Heart right ventricle (tissue), 16 donors: ENCODE measurements at places on chromosomes 5 and 9. TPM values are rescaled to one million over a fixed set of nuclear protein-coding genes. Genes with fewer than 3 reads are reported as not detected.

Gene CANX
- 659 TPM for total RNA-seq

Gene TMC1
- total RNA-seq: 0.23 TPM

GRCh38 chr5:148393390-148393741 is 9.6 kb downstream of the FBXO38 start:
- H3K4me3 ChIP-seq: no peak overlapping the region
- H3K36me3 ChIP-seq: no peaks in the 10 kb centered on the region
- H3K27me3 ChIP-seq: no peaks in the 10 kb centered on the region

- no peak overlapping the region for H3K4me3 ChIP-seq
- no peaks in the 10 kb centered on the region for H3K27me3 ChIP-seq
- H3K27ac ChIP-seq: no peak overlapping the region
- no peaks in the 10 kb centered on the region for H3K4me1 ChIP-seq
- no peak for DNase-seq
- no peaks in the 10 kb centered on the region for H3K36me3 ChIP-seq
Measured at GRCh38 chr5:156922207-156922792, 40.7 kb downstream of the TIMD4 start.

DNA sequence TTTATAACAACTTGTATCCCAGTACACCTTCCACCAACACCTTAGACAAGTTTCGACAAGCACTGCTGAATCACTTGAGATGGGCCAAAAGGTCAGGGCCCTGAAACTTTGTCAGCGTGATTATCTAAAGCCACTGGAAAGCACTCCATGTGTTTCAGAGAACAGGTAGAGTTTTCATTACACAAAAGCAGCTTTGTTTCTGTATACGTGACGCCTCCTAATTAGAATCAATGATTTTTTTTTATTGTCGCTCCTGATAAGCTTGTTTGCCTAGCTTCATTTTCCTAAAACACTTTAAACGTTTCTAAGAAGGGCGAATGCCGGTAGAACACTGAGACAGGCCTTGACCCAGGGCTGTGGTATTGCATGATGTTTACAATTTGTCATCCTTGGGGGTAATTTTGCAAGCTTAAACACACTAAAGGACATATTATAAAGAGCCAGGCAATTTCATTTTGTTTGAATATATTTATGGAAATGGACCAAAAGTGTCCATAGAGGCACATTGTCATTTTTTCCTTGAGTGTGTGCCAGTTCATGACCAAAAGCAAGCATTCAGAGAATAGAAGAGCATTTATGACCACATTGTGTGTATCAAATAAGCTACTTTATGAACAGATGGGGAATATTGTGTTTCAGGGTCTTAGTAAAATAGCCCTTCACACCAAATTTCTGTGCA is 193.6 kb downstream of the GLIS3 start:
- DNase-seq: no peak
- no peaks in the 10 kb centered on the region for H3K36me3 ChIP-seq
- peak overlapping the region; percentile 54 for H3K27ac ChIP-seq

DNA sequence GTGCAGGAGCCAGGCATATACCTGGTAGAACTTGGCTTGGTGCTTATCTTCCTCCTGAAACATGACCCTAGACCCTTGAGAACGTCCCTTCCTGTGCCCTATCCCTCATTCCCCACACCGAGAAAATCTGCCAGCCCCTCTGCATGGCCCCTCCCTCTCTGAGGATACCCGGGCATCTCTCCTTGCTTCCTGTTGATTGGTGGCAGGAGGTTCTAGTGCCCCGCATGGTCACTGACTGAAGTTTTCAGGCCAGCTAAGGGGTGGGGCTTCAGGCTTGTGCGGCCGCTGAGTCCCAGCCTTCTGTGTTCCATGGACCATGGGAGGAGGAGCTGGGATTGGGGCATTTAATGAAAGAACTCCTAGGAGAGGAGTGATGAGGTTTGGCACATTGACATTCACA is 22.8 kb downstream of the IGIP start:
- peaks cover 27% of the 10 kb centered on the region for H3K4me1 ChIP-seq
- H3K27ac ChIP-seq: no peak overlapping the region
- H3K4me3 ChIP-seq: no peak overlapping the region
- DNase-seq: no peak

DNA sequence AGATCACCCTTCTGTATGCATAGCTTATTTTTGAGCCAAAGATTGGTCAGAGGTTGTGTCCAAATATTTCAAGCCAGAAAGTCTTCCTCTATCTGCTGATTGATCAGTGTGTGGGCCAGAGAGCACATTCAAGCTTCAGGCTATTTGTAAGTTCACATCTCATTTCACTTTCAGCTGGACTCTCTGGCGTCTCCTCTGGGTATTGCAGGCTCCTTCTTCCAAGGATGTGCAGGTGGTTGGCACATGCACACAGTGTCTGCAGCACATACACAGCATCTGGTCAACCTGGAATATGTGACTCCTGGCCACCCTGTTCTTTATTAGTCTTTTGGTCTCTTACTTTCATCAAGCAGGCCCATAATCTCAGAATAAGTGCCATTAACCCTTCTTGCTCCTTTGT is 516.1 kb downstream of the ANXA1 start:
- no peaks in the 10 kb centered on the region for H3K27me3 ChIP-seq
- H3K4me3 ChIP-seq: no peak overlapping the region
- no peaks in the 10 kb centered on the region for H3K4me1 ChIP-seq
- H3K36me3 ChIP-seq: no peaks in the 10 kb centered on the region
- no peak for DNase-seq
- H3K27ac ChIP-seq: no peak overlapping the region
